AG04450 (cell line): ENCODE measurements at places on chromosomes 1 and 21. TPM values are rescaled to one million over a fixed set of nuclear protein-coding genes. Genes with fewer than 3 reads are reported as not detected.
A peak's percentile ranks its signal among the peaks of the same experiment; 100 is the strongest.

GRCh38 chr1:29639741-29640427 is 403.6 kb downstream of the PTPRU start:
- DNase-seq, result peak; percentile 33

EGLN1 gene
- polyA plus RNA-seq, result 31.9 and 48.2 TPM in 2 replicates

DNA sequence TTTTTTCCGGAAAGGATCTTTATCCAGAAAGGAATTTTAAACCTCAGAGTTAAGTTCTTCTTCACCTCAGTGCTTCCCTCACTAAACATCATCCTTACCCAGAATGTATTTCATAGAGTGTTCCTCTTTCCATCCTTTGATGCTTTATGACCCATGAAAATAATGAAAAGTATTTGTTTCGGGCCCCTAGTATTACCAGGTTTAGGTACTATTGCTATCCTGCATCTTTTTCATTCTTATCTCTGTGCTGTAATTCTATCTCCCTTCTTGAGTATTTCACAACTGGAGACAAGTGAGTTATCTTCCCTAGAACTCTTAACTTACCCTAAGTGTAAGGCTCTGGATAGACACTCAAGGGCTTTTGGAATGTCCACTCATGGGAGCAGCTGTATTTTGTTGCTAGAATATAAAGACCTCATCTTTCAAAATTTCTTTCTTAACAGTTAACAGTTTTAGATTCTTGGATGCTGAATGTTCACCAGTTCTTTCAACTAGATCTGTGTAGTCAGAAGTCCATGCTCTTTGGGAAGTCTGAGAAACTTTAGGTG is 26.2 kb downstream of the UCK2 start:
- DNase-seq, result no peak

KCTD3 gene
- polyA plus RNA-seq, result 72.3 and 85.0 TPM in 2 replicates

DNA sequence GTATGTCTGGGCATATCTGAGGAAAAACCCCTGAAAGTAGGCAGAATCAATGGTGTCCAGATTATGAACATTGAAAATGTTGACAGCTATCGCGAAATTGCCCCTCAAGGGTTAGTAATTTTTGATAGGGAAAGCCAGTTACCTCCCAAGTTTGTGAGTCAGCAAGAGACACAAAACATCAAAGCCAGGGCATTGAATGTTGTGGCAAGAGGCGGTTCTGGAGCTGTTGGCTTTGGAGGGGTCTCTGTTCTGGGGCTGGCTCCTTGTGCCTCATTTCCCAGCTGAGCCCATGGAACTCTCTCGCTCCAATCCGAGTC is 10.6 kb upstream of the S100A11 start:
- DNase-seq, result no peak

STYXL2 gene
- not detected in 2 replicates for polyA plus RNA-seq

DNA sequence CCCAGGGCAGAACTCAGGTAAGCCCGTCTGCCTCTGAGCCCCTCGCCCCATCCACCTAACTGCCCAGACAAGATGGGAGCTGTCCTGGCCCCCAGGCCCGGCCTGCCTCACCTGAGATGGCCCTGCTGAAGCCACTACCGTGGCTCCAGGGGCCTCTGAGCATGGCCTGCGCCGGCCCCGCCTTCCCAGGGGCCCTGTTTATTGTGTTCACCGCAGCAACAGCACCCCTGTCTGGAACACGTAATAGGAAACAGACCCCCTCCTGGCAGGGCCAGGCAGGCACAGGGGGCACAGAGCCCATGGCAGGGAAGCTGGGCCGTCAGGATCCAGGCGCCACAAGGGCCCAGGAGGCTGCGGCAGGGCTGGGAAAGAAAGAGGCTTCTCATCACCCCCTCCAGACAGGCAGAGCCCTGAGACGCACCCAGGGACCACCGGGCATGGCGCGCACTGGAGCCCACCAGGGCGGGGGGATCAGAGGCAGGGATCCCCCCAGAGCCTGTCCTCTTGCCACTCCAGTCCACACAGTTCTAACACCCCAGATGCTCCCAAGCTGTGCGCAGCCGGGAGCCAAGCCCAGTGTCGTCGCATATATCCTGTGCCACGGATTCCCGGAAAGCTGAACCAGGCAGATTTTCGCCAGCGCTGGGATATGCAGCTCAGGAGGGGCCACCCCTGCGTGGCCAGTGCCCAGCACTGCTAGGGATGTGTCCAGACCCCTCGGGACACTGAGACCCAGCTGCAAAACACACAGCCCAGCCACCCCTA is 62.6 kb downstream of the ARHGEF16 start:
- DNase-seq, result no peak
